ENCODE measurements at places on chromosomes 5 and 9.

- no peak for DNase-seq
These were observed 9.3 kb downstream of the DNAJC18 start for GRCh38 chr5:139430015-139430414.

GRCh38 chr9:2159521-2160454 is 144.6 kb downstream of the SMARCA2 start:
- DNase-seq: no peak

DNA sequence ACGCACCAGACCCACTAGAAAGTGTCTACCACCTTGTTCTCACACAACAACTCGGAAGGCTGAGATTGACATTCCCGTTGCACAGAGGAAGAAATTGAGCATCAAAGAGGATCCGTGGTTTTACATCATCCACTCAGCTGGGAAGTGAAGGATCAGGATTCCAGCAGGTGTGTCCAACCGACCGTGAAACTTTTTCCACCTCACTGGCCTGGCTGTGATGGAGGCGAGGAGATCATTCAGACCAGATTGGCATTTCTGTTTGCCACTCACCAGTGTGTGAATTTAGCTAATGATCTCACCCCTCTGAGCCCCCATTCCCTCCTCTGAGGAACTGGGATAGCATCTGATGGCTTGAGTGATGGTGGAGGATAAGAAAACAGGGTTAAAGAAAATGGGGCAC is 46.7 kb upstream of the CPLX2 start:
- DNase-seq: no peak

GRCh38 chr5:119404033-119404432 is 48.2 kb downstream of the TNFAIP8 start:
- no peak for DNase-seq

GRCh38 chr9:20398536-20399338 is 223.6 kb downstream of the MLLT3 start:
- no peak for DNase-seq

DNA sequence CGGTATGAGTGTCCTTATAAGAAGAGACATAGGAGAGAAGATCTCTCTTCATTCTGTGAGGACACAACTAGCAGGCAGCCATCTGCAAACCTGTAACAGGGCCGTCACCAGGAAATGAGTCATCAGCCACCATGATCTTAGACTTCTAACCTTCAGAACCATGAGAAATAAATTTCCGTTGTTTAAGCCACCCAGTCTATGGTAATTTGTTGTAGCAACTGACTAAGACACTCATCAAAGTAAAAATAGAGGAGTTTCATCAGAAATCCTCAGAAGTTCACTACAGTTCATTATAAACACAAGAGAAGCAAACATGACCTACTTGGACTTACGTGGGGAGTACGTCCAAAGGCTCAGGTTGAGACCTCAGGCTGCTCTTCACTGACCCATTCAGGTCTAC is 357.7 kb downstream of the SEMA5A start:
- DNase-seq: no peak

DNA sequence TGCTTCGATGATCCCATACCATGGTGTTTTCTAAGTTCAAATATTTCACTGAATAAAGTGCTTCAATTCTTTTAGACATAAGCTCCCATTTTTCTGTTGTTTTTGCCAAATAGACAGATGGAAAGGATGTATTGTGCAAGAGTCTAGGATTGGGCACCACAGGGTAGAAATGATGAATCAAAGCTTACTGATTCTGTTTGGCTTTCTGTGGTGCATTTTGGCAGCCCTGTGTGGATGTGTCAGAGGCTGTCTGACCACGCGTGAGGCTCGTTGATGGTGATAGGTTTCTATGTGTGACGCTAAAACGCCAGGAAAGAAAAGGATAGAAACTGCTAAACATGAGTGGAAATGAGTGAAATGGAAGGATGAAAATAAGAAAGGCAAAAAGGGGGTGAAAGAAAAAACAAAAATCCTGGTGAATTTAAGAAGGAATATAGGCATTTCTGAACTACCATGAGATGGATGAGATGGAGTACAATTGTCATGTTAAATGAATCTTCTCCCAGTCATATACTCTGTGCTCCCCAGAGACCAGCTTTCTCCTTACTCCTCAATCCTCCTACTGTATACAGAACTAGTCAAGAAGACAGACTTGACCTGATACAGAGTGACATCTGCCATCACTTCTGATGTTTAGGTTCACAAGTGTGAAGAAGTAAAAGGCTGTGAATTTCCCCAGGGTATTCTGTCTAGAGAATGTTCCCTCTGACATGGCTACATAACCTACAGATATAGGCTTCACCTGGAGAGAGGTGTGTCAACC is 54.4 kb downstream of the ANKH start:
- no peak for DNase-seq

GRCh38 chr5:7784683-7785380 is 66.1 kb downstream of the CFAP90 start:
- DNase-seq: no peak

DNA sequence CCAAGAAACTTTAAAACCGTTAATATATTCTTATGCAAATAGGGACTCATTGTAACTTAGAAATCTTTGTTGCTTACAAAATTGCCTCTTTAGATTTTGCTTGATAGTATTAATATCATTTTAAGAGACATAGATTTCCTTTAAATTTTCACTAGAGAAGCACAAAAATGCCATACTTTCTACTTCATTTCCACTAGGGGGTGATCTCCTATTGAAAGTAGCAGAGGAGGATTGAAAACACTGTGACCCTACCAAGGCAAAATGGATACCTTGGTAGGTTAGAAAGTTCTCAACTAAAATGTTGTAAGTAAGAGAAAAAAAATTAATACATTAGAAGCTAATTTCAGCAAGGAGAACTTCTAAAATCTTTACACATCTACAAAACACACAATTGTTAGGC is 204.9 kb downstream of the CHSY3 start:
- DNase-seq: no peak

GRCh38 chr9:105144076-105144475 is 100.4 kb upstream of the SLC44A1 start:
- no peak for DNase-seq

DNA sequence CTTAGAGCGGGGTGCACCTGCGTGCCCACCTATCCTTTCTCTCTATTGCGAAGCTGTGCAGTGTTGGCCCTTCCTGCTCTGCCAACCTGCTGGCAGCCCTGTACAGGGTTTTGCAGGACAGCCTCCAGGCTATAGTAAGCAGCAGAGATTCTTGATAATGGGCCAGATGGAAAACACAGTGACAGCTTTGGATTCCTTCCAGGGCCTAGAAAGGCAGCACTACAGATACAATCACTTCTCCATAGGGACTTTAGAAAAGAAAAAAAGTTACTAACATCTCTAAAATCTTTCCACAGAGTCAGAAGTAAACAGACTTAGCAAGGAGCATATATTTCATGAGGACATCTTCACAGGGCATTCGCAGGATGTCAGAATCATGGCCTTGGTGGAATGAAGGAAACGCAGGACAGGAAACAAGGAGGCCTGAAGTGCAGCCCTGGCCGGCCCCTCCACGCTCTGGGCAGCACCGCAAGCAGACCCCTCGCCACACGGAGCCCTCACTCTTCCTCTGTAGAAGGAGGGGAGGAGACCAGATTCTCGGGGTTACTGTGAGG is 172.1 kb upstream of the GAS1 start:
- DNase-seq: no peak

- no peak for DNase-seq
These were observed 95.8 kb upstream of the RARS1 start for GRCh38 chr5:168390491-168390890.

DNA sequence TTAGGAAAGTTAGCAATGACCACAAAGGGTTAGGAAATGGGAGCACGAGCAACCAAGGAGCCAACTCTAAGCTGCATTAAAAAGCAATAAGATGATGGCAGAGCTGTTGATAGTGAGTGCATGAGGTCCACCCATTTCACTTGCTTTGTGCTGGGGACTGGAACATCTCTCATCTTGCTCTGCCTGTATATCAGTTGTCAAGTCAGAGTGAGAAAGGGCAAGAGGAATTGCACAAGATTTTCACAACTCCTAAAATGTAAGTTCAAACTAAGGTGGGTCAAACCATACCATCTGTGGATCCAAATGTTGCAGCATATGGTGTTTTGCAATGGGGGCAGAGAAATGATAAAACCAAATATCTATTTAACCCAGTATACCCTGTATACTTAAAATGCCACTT is 2.8 kb upstream of the ESM1 start:
- DNase-seq: no peak

DNA sequence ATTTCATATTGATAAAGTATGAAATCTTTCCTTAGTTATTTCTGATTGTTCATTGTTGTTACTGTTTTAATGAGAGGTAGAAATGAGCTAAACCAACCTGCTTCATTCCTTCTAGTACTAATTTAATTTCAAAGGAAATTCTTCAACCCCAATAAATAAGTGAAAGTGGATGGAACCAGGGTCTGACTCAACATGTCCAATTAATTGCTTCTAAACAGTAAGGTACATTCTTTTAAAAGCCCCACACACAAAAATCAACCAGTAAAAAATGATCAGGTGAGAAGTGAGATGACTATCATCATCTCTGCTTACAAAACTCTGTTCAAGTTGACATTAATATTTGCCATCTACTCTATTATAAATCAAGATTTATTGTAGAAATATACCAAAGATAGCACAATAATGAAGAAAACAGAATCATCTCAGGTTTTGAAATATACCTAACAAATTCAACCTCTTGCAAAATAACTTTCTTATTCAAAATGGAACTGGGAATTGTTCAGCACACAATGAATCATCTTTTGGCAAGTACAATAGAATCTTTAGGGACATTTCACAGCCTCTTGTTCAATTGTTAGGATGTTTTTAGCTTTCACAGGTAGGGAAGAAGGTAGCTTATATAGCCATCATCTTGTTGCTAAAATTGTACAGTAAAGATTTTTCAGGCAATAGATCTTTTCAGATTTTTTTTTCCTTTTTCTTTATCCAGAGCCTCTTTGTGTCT is 114.5 kb downstream of the RPS23 start:
- DNase-seq: no peak

Measured in activated naive CD4-positive, alpha-beta T cell (primary cell).